ENCODE measurements at places on chromosomes 16 and 17.

GRCh38 chr16:12482455-12483220 is 321.0 kb downstream of the CPPED1 start:
- no peak for DNase-seq

DNA sequence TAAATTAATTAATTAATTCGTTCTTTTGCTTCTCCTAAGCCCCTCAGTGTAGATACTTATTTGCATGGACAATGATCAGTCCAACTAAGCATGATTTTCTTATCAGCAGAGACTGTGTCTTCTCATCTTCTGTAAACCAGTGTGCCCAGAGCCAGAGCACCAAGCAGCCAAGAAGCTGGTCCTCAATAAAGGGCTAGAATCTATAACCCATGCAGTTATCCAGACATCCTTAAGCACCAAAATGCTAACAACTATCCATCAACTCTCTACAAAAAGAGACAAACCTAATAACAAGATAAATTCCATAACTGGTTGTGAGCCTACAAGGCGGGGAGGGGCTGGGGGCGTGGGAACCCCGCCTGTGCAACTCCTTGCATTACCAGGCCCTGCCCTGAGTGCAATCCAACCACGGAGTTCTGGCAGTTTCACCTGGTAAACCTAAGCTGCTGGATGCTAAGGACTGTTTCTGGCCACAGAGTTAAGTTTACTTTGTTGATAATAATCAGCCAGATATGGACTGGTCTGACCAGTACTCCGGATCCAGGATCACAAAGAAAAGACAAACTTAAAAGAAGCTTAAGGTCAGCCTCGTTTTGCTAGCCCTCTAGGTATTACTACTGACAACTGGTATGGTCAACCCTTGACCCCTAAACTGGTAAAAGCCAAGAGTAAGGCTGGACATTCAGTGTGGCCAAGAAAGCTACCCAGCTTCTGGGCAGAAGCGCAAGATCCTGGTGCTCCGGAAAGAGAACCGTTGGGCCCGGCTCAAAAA is 51.5 kb downstream of the ZFHX3 start:
- no peak for DNase-seq

GRCh38 chr17:58337210-58337599 is 8.6 kb upstream of the TSPOAP1 start:
- no peak for DNase-seq

GRCh38 chr17:20091174-20092029 is 82.2 kb downstream of the SPECC1 start:
- DNase-seq: no peak

- no peak for DNase-seq
Measured at GRCh38 chr16:28042811-28043210, 20.7 kb downstream of the GSG1L start.

DNA sequence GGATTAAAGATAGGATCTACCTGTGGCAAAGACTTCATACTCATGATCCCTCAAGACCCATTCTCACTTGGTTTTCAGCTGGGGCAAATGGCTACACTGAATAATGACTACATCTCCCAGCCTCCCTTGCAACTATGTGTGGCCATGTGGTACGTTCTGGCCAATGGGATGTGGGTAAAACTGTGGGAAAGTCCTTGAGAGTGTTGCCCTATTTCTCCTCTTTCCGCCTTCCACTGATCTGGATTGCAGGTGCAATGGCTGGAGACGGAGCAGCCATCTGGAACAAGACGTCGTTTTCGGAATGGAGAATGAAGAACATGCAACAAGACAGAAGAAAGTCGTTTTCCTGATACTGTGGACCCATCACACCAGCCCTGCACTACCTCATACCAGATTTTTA is 48.5 kb downstream of the HAPSTR1 start:
- no peak for DNase-seq

- no peak for DNase-seq
Measured at GRCh38 chr17:7144213-7144612, 29.6 kb upstream of the ASGR2 start.

- DNase-seq: no peak
Measured at GRCh38 chr17:2180768-2181167, 122.8 kb downstream of the SMG6 start.

- peak; percentile 86 for DNase-seq
Measured at GRCh38 chr17:27920569-27920968, 27.4 kb upstream of the LYRM9 start.

GRCh38 chr16:48862087-48862532 is 252.1 kb upstream of the N4BP1 start:
- DNase-seq: no peak

GRCh38 chr16:53755026-53755910 is 51.3 kb downstream of the FTO start:
- no peak for DNase-seq

GRCh38 chr16:69049146-69049545 is 56.3 kb upstream of the HAS3 start:
- no peak for DNase-seq

DNA sequence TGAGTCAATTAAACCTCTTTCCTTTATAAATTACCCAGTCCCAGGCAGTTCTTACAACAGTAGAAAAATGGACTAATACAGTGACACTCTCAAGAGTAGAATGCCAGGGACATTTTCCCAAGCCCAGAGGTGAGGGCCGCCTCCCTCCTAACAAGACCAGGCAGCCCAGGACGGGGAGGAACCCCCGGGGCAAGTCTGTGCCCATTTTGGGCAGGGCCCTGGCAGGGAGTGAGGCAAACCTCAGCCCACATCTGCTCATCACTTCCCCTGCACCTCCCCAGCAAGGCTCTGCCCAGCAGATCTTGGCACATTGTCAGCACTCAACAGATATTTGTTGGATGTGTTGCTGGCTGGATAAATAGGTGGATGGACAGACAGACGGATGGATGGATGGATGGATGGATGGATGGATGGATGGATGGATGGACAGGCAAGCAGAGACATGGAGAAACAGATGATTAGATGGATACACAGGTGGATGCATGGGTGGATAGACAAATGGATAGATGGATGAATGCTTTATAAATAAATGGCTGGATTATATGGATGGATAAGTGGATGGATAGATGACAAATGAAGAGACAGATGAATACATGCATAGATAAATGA is 271.3 kb downstream of the PARN start:
- DNase-seq: no peak

DNA sequence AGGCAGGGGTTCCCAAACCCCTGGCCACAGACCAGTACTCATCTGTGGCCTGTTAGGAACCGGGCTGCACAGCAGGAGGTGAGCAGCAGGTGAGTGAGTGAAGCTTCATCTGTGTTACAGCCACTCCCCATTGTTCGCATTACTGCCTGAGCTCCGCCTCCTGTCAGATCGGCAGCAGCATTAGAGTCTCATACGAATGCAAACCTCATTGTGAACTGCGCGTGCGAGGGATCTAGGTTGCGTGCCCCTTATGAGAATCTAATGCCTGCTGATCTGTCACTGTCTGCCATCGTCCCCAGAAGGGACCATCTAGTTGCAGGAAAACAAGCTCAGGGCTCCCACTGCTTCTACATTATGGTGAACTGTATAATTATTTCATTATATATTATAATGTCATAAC is 25.1 kb upstream of the RMI2 start:
- DNase-seq: no peak

- no peak for DNase-seq
Measured at GRCh38 chr16:23663918-23664317, 14.8 kb upstream of the PLK1 start.

DNA sequence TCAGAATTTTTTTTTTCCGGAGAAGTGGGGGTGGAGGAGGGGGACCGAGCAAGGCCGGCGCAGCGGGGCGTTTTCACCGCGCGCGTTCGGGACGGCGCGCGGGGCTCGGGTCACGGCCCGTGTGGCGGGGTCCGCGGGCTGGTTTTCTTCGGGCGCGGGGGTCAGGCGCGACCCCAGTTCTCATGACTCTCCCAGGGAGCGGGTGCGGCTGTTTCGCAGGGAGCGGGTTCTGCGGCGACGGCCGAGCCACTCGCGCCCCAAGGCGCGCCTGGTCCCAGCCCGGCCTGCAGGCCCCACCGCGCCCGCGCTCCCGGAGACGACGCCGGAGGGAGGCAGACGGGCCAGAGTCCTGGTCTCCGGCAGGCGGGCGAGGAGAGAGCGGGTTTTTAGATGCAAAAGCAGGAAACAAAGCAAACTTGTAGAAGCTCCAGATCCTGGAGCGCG is 1.0 kb downstream of the BAHCC1 start:
- DNase-seq: no peak

DNA sequence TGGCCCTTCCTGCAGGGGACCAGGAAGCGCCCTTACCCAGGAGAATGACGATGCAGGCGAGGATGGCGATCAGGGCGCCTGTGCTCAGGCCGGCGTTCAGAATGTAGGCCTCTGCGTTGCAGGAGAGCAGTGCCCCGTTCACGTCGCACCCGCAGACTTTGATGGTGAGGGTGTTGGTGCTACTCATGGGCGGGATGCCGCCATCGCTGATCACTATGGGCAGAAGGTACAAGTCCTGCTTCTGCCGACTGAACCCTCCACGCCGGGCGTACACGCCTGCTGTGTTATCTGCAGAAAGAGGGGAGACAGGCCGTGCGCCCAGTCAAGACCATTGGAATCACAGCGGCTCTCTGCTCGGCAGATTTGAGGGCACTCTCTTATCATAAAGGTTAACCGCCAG is 171.1 kb downstream of the CDH11 start:
- DNase-seq: no peak

DNA sequence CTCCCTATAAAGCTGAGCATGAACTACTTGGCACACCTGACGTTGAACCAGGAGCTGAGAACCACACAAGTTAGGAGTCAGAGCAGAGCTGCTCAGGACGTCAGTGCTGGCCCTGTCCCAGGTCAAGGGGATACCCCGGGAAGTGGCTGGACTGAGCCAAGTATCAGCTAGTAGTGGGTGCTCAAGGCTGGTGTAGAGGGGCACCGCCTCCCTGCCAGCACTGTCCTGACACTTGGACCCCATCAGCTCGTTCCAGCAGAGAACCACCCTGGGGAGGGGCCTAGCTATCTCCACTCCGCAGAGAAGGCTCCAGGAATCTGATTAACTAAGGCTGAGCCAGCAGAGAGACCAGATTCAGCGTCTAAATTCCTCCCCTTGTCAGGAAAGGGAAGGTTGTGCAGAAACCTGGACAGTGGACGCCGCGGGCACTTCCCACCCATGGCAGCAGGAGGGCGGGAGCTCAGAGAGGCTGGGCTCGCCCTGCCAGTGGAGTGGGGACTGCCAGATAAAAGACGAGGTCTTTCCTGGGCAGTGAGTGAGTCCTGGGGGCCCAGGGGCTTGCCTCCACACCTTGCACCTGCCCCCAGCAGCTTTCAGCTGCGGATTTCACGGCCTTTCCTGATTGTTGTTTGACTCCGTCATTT is 21.0 kb downstream of the C16orf90 start:
- no peak for DNase-seq

DNA sequence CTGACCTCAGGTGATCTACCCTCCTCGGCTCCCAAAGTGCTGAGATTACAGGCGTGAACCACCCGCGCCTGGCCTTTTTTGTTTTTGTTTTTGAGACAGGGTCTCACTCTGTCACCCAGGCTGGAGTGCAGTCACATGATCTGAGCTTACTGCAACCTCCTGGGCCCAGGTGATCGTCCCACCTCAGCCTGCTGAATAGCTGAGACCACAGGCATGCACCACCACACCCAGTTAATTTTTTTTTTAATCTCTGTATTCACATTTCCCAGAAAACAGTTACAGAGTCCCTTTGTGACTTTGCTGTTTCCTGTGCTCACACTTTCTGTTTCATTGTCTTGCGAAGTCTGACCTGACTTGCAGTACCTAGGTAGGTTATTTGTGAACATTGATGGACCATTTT is 2.7 kb downstream of the CLUAP1 start:
- no peak for DNase-seq

DNA sequence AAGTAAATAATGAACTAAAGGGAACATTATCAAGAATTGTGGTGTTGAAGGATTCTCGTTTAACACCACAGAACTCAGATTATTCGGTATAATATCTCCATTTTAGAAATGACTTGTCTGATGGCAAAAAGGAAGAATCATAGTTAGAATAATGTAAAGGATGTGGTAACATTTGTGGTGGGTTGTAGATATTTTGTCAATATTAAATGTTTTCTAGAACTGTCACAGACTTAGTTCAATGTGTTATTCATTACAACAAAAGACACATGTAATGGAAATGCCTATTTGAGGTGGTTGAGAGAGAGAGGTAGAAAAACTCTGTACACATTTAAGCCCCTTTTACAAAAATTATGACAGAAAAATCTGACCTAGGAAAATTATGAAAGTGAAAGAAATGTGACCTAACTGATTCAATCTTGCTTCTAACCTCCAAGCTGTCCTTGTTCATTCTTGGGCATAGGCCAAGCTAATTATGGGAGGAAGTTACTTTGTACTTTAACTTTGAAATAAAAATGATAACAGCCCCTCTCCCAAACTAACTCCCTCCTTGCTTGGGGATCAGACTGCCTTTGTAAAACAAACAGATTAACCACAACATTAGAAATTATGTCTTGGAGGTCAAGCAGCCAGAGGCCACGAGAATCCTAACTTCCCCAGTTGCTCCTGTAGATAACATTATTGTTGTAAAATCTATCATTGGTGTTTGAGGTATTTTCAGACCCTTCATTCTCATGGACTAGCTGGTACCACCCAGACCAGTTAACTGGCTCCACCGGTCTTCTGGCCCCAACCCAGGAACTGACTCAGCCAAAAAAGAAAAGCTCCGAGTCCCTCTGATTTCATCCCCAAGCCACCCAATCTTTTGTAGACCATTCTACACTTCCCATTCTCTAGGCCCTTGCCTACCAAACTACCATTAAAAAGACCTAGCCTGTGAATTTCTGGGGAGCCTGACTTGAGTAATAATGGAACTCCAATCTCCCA is 1287.8 kb upstream of the CDH8 start:
- DNase-seq: no peak

GRCh38 chr16:75101635-75102034 is 14.9 kb downstream of the LDHD start:
- DNase-seq: peak; percentile 3

DNA sequence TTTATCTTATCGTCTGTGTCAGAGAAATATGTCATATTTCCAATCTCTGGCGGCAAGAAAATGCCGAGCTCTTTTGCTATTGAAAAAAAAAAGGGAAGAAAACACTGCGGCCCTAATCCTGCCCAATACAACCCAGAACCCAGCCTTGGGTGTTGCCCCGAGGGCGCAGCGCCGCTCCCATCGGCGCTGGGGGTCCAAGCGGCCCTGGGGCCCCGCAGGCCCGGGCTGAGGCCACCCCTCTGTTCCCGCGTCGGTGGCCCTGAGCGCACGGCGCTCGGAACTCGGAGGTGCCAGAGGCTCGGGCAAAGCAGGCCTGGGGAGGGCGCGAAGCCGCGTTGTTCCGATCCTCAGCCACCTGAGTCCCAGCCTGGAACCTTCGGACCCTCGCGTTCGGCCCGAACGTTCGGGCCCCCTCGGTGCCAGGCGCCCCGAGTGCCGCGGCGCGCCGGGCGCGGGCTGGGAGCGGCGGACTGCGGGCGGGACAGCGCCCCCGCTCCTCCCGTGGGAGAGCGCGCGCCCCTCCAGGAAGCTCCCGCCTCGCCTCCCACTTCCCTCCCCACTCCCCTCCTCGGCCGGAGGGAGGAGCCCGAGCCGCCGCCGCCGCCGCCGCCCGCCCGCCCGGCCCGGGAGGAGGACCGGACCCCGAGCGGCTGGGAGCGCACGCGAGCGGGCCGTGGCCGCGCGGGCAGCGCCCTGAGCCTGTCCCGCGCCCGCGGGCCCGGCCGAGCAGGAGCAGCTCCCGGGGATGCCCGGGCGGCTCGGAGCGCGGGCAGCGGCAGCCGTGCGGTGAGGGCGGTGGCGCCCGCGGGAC is at the start of gene CPNE2:
Gene CPNE2, plus strand, starts transcription at position 609 of the 811 bp plus-strand sequence. CDS start 18,160 bp downstream, outside the sequence.
- DNase-seq: peak; percentile 71

GRCh38 chr17:80695979-80696378 is 151.3 kb downstream of the RPTOR start:
- no peak for DNase-seq

Measured in right lobe of liver (tissue), 6 donors.